Activated CD8-positive, alpha-beta memory T cell treated with anti-CD3 and anti-CD28 coated beads, Interleukin-2, amount 50 U/mL, for 4 hours (primary cell): ENCODE measurements at places on chromosomes 6 and 20.

- DNase-seq: peak; percentile 35
These were observed 934 bp downstream of the KCNK5 start for GRCh38 chr6:39228111-39228971.

DNA sequence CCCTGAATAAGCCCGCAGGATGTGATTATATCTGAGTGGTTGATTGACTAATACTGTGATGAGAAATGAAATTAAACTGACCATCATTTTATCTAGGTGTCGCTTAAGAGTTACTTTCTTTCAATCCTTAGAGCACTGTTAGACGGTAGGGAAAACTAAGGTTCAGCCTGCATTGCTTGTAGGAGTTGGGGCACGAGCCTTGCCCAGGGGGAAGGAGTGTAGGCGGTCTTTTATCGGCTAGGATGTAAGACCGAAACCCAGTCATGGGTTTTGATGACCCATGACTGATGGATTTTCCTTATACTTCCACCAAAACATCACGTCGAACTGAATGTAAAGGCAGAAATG, 392 bp upstream of the TASP1 start:
- no peak for DNase-seq

DNA sequence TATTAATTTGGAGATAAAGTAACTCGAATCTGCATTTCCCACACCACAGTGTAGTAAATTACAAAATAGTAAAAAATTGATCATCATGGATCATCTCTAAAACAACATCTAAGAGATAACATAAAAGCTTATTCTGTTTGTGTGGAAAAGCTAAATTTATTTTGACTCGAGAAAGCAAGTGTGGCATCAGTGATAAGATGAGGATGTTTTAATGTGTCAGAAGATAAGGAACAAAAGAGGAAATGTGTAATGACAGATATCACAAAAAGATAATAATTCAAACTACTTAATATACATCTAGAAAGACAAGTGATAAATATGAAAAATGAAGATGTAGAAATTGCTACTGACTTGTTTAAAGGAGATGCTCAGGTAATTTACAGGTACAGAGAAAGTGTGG, 74.1 kb downstream of the DNAH8 start:
- DNase-seq: no peak

DNA sequence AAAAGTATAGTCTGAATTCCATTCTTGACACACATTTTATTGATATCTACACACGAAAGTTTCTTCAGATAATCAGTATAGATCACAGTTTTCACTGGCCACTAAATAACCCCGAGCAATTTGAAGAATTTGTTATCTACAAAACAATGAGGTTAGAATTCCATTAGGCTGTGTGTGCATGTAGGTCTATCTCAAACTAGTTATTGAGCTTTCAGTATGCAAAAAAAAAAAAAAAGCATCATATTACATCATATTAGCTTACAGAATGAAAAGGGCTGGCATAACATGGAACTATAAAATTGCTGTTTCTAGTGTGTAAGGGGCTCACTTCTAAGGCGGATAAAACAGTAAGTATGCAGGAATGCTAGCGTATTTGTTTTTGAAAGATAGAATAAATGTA, 59.5 kb upstream of the ADGRG6 start:
- DNase-seq: no peak

DNA sequence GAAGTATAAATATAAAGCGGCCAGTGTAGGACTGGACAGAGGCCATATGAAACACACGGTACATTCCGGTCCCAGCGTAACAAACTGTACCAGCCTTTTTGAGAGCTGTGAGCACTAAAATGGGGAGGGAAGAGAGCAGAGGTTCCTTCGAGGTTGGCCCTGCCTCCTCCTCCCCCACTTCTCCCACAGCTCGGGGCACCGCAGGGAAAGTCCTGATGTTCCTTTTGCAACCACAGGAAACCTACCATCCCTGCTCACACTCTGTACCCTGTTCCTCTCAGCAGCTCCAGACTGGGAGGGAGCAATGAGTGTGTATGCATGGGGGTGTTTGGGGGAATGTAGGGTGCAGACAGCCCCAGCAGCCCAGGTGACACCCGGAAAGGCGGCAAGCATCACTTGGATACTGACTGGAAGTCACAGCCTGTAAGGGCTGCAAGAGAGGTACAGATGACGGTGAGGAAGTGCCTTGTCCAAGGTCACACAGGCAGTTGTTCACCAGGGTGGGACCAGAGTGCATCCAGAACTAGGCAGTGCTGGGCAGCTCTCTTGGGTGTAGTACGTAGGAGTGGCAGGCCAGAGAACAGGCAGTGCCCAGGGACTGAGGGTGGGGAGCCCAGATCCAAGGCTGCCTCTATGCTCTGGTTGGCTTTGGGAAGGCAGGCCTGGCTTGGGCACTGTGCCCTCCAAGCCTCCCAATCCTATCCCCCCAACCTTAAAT, 11.0 kb upstream of the ARMC12 start:
- no peak for DNase-seq

DNA sequence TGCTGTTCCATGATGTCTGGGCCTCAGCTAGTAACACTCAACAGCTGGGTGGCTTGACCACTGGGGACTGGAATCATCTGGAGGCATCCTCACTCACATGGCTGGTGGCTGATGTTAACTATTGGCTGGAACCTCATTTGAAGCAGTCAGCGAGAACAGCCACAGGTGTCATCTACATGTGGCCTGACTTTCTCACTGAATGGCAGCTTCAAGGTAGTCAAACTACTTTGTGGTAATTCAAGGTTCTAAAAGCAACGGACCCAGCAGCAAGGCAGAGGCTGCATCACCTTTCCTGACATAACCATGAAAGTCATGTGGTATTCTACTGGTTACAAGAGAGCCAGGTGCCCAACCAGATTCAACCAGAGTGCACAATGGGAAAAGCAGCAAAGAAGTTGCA, 115.9 kb upstream of the DST start:
- no peak for DNase-seq

- DNase-seq: no peak
These were observed 73.7 kb downstream of the SLC22A3 start for GRCh38 chr6:160421854-160422253.

DNA sequence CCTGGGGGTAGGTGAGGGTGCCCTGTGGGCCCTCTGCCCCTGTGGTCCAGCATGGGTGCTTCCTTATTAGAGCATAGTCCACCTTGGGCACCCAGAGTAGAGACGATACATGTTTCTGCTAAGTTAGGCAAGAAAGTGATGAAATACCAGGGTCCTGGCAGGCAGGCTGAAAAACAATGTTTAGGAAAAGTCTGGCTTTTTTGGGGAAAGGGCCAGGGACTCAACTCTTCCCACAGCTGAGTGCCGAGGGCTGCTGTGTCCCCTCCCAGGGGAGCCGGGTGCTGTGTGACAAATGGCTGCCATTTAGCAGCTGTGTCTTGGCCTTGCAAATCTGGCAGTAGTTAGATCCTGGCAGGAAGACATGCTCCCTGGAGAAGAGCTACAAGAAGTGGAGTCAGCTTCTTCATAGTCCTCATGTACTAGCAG, 61.5 kb downstream of the RREB1 start:
- DNase-seq: no peak

GRCh38 chr6:149078211-149078782, 239.2 kb upstream of the TAB2 start:
- DNase-seq: no peak

DNA sequence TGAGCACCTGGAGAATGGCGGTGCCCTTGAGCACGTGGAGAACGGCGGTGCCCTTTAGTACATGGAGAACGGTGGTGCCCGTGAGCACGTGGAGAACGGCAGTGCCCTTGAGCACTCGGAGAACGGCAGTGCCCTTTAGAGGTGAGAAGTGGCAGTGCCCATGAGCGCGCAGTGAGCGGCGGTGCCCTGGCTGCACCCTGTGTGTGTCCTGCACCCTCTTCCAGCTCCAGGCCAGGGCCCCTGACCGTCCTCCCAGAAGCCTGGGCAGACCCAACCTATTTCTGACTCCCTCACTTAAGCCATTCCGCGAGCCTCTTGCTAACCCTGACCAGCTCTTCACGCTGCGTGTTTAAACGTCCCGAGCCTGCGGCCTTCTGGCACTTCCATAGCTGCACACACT, 151.3 kb downstream of the DLL1 start:
- DNase-seq: no peak

DNA sequence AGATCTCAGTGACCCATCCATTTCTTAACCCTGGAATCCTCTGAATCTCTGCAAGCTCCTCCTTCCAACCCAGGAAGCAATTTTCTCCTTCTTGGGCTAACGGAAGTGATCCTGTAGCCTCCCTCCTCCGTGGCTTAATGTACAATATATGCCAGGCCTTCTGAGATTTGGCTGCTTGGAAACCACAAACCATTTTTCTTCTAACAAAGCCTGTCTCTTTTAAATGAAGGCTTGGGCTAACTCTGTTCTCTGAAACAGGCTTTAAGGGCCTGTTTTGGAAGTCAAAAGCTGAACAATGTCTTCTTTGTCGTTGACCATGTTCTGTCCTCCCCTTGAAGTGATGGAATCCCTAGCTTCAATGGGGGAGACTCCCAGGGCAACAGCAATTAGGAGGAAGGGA, 14.9 kb downstream of the FYN start:
- DNase-seq: no peak

DNA sequence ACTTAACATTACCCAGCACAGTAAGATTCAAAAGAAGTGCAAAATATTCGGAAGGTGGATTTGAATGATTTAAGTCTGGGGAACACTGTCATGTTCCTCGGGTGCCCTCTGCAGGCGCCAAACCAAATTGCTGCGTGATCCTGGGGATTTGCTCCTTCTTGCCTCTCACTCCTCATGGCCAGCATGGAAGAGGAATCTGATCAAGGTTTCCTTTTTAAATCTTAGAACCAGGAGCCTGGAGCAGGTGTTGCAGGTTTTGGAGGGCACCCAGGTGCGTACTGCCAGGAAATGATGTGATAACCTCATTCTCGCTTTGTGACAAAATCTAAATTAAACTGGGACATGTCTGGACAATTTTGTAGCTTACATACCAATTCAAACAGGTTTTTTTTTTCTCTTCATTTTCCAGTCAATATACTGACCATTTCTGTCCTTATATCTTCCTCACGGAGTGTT, 8.1 kb upstream of the PFDN4 start:
- DNase-seq: peak; percentile 71

GRCh38 chr20:16128538-16129106, 444.6 kb downstream of the KIF16B start:
- no peak for DNase-seq

DNA sequence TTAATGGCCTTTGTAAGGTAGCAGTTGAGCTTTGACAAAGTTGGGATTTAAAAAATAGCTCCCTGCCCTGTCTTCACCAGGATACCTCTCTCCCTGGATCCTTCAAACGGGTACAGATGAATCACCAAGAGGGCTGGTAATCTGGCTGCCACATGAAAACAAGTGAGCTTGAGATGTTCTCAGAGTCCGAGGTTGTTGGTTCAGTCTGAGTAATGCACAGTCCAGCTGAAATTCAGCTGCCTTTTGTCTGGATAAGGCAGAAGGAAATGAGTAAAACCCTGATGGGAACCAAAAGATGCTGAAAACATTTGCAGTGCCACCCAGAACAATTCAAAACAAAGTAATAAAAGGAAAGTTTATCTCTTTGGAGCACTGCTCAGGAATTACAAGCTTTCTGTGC, 86.8 kb downstream of the GJA1 start:
- no peak for DNase-seq

DNA sequence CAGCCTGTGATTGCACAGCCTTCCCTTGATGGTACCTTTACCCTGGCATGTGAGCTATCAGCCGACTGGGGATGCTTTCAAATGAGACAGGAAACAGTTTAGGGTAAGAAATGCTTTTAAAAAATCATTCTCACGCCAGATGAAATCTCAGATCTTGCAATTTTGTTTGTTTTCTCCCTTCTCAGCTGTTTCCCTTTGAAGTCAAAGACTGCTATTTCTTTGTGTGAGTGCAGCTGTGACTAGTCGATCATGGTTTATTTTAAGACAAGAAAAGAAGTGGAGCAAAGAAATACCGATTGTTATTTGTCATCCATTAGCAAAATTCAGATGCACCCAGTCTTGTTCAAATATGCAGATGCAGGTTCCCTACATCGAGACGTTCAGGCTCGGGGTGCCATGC, 489.7 kb downstream of the QKI start:
- DNase-seq: no peak

GRCh38 chr6:33957892-33958525, 154.2 kb upstream of the MLN start:
- no peak for DNase-seq

GRCh38 chr20:11826334-11826733, 91.4 kb upstream of the BTBD3 start:
- DNase-seq: no peak

DNA sequence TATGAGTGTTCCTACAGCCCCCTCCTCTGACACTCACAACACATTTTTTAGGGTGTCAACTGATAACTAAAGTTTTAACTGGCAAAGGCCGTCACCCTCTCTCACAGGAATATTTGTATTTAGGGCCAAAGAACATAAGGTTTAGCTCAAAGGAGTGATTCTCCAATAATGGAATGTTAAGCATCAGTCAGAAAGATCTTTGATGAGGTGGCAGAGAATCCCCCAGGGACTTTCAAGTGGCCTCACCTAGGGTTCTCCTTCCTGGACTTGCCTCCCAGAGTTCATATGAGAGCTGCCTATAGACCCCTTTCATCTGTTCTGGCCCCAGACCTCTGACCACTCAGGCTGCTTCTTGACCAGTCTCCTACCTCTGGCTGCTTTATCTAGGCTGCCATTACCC, 7.4 kb upstream of the SCUBE3 start:
- no peak for DNase-seq

DNA sequence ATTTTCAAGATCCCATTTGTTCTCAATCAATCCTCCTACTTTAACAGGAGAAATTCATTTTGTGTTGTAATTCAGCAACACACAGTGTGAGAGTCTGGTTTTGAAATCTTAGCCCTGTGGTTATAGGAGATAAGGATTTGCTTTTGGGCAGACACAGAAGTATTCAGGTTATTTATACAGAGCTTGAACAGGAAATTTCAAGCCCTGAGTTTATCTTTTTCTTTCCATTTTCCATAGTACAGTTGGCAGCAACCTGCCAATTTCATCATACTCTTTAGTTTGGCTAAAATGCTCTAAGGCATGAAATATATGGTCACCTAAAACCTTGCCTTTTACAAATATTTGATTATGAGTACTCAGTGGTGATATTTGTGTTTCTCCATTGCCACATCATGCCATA, 41.4 kb downstream of the PKIB start:
- no peak for DNase-seq

- DNase-seq: no peak
These were observed 100.9 kb upstream of the CCN2 start for GRCh38 chr6:132052096-132052495.

DNA sequence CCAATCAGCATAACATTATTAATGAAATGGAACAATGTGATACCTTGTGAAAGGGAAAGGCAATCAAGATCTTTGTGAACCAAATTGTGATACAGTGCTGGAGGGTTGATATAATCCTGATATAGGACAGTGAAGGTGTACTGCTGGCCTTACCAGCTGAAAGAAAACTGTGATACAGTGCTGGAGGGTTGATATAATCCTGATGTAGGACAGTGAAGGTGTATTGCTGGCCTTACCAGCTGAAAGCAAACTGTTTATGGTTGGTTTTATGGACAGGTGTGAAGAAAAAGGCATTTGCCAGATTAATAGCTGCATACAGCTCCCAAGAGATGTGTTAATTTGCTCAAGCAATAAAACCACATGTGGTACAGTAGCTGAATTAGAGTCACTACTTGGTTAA, 73.9 kb downstream of the MRAP2 start:
- no peak for DNase-seq
